CD4-positive, CD25-positive, alpha-beta regulatory T cell (primary cell): ENCODE measurements at places on chromosomes 6 and 20. TPM values are rescaled to one million over a fixed set of nuclear protein-coding genes. Genes with fewer than 3 reads are reported as not detected.

NEDD9 gene
- polyA plus RNA-seq = 19.8 TPM

BPIFB1 gene
- polyA plus RNA-seq = not detected

SPDEF gene
- polyA plus RNA-seq = not detected

DNA sequence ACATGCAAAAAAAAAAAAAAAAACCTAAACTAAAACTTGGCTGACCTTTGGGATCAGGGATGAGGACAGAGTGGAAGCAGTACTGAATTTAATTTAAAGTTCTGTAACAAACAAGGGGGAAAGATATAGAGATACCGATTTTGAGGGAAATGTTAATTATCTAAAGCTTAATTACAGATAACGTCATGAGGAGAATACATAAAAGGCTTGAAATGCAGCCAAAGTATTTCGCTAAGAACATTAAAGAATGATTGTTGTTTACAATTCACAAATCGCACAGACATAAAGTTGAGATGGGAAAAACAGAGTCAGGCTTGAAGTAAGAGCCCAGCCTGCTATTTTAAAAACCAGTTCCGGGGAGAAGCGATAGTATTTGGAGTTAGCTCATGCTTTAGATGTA, 208.0 kb upstream of the SASH1 start:
- no peak for DNase-seq

DNA sequence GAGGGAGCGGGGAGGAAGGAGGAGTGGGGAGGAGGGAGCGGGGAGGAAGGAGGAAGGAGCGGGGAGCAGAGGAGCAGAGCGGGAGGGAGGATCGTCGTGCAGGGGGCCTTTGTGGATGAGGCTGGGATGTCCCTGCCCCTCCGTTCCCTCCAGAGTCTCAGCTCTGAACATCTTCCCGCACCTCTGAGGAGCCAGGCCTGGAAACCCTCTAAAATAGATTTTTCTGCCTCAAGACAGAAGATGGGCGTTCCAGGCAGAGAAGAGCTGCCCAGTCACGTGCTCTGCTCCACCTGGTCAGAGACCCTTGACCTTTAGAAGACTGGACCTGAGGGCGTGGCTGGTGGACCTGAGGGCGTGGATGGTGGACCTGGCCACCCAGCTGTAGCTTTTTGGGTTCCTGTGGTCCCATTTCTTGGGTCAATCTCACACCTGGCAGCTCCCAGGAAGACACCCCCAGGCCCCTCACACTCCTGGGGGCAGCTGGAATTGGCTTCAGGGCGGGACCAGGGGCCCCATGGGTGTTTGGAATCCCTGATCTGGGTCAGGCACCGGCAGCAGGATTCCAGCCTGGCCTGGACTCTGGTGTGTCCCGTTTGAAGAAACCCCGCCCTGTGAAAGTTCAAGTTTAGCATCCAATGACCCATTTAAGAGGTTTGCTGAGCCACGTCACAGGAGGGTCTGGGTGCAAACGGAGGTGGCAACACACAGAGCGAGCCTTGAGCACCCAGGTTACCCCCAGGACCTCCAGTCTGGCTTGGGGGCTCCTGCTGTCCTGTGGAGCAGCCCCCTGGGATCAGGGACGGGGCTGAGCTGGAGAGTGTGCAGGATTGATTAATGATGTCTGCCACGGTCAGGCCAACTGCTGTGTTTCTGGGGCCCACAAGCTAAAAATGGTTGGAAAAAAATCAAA, 96.9 kb upstream of the BHLHE23 start:
- DNase-seq = peak; percentile 9

DNA sequence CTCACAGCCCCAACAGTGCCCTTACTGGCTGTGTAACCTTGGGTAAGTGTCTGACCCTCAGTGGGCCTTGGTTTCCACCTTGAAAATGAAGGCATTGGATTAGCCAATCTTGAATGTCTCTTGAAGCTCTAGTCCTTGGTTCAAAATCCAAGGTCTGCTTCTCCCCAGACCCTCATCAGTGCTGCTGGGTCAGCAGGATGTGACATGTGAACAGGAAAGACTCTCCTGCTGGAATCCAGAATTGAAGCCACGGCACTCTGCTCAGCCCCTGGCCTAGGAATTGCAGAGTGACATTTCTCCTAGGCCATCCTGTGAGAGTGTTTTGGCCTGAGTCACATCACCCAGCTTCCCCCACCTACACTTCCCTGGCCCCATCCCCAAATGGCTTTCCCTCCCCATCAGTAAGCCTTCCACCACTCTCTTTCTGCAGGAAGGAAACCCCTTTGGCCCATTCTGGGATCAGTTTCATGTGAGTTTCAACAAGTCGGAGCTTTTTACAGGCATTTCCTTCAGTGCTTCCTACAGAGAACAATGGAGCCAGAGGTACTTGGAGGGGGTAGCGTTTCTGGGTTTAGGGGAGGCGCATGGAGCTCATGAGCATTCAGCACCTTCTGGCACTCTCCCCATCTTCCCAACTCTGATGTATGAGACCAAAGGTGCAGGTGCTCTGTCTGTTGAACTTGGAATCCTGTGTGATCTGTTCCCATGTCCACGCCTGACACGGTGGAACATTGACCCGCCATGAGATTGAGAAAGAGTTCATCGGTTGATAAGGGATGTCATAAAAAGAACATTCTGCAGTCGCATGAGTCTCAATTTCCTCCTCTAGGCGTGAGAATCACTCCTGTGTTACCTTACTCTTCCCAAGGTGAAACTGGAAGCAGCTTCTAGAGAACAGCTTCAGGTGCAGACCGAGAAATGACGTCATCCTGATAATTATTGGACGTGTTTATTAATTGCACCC, 8.8 kb downstream of the POFUT1 start:
- no peak for DNase-seq

GRCh38 chr6:90494067-90494780, 92.6 kb downstream of the MAP3K7 start:
- DNase-seq = no peak

GRCh38 chr6:5566718-5567117, 305.4 kb downstream of the FARS2 start:
- peak; percentile 15 for DNase-seq

DNA sequence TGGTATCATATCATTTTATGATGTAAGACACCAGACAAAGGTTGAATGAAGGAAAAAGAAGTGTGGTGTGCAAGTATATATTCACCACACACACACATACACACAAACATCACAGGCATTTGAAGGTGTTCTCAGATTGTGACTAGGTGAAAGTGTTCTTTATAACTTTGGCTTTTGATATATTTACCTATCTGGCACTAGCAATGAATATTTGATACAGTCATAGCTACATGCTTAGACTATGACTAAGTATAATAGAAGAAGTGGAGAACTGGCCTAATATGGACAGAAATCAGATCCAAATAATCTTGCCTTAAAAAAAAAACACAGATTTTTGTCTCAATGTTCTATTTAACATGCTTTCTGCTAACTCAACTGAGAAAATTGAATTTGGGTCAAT, 809.9 kb downstream of the KIF16B start:
- DNase-seq = no peak
